ENCODE measurements at places on chromosomes 3 and 15.

DNA sequence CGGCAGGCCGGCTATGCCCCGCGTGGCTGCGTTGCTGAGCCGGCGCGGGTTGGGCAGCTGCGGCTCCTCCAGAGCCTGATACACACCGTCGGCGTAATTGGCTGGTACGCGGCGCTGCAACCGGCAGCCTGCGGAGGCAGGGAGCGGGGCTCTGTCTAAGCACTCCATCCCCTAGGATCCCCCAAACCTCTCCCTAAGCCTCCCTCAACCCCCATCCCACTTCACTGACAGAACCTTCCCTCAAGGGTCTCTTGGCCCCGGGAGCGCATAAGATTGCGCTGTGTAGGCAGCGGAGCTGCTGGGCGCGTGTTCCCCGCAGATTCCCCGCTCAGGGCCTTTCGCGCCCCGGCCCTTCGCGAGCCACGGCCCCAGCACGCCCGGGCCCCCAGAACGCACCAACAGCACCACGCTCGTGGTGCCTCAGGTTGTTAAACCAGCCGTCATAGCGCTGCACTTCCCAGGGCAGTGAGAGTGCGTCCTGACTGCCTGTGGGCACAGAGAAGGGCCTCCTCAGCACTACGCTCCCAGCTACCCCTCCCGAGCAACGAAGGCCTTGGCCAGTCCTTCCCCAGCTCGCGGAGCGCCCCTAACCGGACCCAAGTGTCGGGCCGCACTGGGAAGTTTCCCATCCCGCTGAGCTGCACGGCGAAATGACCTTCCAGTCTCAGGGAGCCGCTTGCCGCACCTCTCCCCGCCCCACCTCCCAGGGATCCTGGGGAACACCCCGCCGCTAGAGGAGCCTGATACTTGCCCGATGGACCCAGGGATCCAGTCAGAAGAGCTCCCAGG lies 1.2 kb downstream of the DUOX2 start:
- DNase-seq: no peak

DNA sequence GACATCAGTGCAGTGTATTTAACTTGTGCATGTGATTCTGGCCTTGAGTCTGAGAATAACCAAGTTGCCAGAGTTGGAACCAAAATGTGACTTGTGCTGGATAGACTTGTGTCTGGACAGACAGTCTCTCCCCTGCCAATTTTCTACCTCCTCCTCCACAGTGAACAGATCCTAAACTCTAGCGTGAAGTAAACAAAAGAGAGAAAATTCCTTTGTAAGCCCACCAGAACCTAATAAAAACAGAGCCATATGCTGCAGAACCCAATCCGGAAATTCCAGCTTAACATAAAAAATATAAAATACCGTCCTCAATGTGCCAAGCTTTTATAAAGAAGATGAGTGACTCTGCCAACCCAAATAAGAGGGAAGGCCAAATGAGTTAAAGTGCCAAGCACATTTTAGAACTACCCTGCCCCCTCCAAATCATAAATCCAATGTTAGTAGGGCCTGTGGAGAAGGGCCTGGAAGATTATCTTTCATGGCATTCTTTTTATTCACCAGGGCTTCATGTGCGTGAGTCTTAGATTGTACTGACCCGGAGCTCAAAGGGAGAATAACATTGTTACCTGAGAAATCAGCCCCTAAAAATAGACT lies 344.6 kb upstream of the PROK2 start:
- DNase-seq: no peak

GRCh38 chr15:66832664-66833063 lies 130.6 kb downstream of the SMAD6 start:
- DNase-seq: no peak

- DNase-seq: no peak
Measured at GRCh38 chr3:25421747-25422146, 6.3 kb upstream of the RARB start.

DNA sequence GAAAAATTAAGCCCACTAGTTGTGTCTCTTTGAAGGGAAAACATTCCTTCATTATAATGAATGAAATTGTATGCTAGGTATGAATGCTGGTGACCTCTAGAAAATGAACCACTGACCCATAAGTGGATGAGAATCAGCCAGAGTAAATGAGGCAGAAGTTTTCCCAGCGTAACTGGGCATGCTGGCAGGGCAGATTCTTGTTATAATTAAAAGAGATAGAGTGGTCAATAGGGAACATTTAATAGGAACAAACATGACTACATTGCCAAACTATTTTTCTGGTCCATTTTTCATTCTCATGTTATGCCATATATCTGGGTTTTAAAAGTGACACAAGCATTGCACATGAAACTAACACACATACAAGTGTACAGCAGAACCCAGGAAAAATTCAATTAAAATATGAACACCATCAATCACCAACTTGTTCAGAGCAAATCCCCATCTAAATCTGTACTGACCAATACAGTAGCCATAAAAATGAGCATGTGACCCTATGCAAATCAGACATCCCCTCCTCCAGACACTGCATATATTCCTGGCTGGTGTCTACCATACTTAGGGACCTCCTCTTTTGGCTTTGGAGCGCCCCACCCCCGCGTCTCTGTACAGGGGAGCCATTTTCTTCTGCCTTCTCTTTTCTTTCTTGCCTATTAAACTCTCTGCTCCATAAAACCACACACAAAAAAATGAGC lies 4.0 kb downstream of the CLRN1 start:
- DNase-seq: no peak

GRCh38 chr15:93089727-93090305 lies 805 bp upstream of the RGMA start:
- DNase-seq: no peak

GRCh38 chr15:33754242-33754641 lies 214.1 kb upstream of the CHRM5 start:
- DNase-seq: no peak

DNA sequence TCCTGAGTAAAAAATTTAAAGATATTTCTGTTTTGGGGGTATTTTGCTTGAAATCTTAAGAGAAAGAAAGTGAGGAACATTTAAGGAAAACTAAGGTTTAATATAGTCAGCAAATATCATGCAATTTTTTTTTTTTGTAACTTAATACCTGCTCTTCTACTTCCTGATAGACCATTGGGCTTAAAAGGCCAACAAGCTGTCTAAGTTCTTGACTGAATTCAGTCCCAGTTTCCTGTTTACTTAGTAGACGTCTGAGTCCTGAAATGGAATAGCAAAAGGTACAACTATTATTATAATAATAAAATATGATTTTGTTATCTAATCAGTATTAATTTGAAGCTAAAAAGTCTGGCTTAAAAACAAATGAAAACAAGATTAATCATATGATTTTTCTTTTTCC lies 37.9 kb downstream of the IQCB1 start:
- no peak for DNase-seq

GRCh38 chr15:64989416-64990167 lies at the start of gene SPG21:
Gene SPG21, minus strand, starts transcription at chr15:64989914. Its CDS starts 6,345 bp downstream, at chr15:64983569.
- peak; percentile 97 for DNase-seq

DNA sequence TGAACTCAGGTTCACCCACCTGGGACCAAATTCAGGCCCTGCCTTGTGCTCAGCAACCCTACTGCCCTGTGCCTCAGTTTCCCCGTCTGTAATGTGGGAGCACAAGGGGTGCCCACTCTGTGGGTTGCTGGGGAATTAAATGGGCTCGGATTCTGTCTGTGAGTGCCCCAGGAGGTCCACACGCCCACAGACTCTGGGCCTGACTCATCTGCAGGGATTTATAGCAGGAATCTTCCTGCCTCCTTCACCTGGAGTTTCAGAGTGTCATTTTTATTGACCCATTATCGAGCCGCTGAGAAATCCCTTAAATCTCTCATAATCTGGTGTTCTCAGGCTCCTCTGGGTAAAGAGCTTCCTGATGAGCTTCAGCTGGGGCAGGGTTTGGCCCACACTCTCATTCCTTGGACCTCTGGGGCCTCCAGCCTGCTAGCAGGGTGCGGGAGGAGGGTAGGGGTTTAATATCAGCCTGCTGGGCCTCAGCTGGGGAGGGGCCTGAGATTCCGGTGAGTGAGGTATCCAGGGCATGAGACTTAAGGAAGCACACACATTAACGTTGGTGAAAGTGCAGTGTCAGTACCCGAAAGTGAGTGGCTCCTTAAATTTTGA lies 16.4 kb downstream of the C3orf18 start:
- no peak for DNase-seq

GRCh38 chr3:147398813-147399534 lies 7.4 kb downstream of the ZIC4 start:
- no peak for DNase-seq

- DNase-seq: no peak
Measured at GRCh38 chr15:68312701-68313204, 35.2 kb downstream of the FEM1B start.

DNA sequence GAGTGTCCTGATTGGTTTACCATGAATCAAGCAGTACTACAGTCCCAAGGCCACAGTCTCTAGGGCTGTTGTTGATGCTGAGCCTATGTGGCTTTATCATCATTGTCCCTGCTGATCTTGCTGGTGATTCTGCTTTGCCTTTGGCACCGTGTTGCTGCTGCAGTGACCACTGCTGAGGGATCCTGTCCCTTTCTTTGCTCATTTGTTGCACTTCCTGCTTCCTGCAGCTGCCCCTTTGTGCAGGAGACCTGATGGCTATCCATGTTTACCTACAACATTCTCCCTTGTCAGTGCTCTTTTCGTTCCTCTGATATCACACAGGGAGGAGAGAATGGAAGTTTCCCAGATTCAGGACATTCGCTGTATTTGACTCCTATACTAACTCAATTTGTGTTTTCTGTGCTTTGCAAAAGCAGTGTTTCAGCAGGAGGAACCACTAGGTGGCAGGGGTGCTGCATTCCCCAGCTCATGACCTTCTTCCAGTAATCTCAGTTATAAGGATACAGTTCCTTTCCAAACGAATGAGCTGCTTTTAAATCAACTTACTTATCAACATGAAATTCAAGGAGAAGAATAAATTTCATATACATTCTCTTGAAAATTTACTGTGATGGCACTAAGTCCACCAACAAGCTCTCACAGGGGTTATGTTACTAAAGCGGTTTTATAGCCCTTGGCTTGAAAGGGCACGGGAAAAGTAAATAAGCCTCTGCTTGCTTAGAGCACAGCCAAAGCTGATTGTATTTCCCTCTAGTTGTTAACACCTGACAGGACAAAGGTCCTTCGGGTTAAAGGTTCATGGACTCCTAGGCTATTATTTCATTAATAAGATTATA lies 9.7 kb upstream of the THUMPD3 start:
- DNase-seq: peak; percentile 93

- peak; percentile 86 for DNase-seq
Measured at GRCh38 chr3:64685800-64686445, 1.9 kb downstream of the ADAMTS9 start.

DNA sequence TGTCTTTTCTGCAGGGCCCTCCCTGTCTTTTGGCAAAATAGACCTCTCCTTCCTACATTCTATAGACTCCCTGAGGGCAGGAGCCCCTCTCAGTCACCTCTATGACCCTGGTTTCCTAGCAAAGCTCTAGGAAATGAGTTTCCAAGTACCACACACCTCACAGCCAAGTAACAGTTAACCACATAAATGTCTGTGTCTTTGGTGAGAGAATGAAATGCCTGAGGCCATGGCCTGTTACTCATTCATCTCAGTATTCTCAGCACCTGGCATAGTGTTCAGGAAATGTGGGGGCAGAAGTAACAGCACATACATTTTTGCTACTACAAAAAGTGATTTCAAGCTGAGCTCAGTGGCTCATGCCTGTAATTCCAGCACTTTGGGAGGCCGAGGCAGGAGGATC lies 21.0 kb downstream of the RFT1 start:
- no peak for DNase-seq

DNA sequence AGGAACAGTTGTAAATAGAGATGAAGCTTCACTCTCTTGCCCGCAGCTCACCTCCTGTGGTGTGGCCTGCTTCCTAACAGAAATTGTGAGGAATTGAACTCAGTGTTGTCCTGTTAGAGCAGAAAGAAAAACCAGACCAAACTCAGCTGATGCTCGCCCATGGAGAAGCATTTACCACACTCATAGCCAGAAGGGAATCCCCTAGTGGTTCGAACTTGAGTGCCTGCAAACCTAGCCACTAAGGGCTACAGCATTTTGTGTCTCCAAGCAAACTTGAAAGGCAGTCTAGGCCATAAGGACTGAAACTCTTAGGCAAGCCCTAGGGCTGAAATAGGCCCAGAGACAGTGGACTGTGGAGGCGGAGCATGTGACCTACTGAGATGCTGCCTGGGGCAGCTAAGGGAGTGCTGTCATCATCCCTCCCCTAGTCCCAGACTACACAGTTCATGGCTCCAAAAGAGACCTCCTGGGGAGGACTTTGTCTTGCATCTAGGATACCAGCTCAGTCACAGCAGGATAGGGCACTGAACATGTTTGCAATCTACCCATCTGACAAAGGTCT lies 44.5 kb upstream of the MCTP2 start:
- DNase-seq: no peak

- DNase-seq: no peak
Measured at GRCh38 chr15:58584789-58585461, 153.1 kb downstream of the LIPC start.

GRCh38 chr3:186053954-186054791 lies 54.7 kb downstream of the ETV5 start:
- peak; percentile 43 for DNase-seq

DNA sequence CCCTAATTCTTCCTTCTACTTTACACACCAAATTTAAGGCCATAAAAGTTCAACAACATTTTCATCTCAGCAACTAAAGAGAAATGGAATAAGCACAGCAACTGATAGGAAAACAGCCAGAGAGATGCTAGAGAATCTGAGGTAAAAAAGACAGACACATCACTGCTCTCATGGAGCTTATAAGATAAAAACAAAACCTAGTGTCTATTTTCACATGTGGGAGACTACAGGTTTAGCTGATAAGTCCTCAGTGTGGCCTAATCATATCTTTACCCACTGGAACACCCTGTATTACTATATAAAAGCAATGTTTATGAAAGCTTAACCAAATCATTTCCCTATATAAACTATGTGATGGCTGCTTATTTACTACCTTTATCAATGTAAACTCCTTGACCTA lies 33.0 kb downstream of the KPNA4 start:
- no peak for DNase-seq

DNA sequence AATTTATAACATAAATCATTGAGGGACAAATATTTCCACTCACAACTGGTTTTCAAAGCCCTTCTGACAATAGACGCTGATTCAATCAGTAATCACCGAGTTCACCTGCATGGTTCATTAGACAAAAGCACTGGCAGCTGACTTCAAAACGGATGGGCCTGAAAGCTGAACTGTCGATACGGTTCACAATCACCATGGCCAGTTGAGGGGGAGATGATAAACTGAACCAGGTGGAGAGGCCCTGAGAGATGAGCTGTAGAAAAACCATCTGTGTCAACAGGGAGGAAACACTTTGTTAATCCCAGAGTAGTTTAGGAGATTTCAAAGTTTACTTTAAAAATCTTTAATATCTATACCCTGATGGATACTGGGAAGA lies 75.0 kb downstream of the PEX5L start:
- no peak for DNase-seq

- DNase-seq: no peak
Measured at GRCh38 chr3:78825118-78825857, 942.5 kb downstream of the ROBO1 start.

DNA sequence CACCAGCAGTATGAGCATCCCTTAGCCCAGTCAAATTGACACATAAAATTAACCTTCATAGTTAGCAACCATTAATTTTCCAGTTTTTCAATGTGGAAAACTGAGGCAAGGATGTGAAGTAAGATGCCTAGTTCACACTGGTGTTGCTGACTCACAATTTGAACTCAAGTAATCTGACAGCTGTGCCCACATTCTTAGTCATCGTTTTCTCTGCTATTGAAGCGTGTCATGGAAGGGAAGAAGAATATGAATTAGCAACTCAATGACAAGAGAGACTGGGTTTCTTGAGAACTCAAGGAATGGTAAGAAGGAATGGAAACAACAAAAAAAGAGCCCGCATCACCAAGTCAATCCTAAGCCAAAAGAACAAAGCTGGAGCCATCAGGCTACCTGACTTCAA lies 261.4 kb downstream of the EPHA3 start:
- no peak for DNase-seq

- no peak for DNase-seq
Measured at GRCh38 chr3:186869253-186870100, 27.0 kb downstream of the ADIPOQ start.
